ENCODE measurements at places on chromosomes 4 and X.

GRCh38 chr4:80069108-80069836 is 3.8 kb downstream of the ANTXR2 start:
- DNase-seq: no peak

DNA sequence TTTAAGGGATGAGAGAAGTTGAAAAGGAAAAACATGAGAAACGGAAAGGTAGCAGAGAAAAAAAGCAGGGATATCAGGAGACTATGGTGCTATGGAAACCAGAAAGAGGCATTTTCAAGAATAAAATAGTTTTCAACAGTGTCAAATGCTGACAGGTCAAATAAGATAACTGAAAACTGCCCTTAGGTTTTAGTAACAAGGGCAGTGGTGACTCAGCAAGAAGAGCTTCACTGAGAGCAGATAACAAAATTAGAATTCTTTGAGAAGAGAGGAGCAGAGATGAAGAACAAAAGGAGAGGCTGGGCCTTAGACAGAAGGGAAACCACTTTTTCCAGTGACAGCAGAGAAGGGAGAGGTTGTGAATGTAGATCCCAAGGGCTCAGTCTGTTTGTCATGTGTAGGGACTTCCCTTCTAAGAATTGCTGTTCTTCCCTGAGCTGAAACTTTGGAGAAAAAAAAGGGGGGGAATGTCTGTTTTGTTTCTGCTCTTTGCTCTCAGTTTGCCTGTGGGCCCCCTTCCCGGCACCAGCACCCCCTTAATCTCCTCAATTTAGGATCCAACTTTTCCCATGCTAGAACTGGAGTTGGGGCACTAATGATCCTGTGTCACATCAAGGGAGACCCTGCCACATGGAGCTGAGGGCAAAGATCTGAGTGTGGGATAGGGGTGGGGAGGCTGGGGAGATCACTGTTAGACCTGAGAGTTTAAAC is 26.8 kb upstream of the MAGEA10 start:
- DNase-seq: no peak

- DNase-seq: no peak
Measured at GRCh38 chrX:49838374-49838773, 9.3 kb downstream of the PAGE4 start.

DNA sequence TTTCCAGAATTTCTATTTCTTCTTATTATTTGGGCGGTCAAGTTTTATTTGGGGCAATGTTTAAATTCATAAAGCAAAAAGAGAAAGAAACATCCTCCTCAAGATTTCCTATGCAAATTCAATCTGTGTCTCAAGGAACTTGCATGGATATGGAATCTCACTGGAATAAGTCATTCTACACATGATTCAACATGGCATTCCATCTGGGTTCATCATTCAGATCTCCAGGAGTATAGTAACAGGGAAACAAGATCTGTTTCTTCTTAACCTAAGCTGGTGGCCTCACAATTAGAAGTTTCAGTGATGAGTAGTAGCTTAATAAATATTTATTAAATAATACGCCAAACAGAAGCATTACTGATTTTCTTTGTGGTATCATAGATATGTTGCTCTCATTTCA is 19.8 kb downstream of the KLHL34 start:
- no peak for DNase-seq

DNA sequence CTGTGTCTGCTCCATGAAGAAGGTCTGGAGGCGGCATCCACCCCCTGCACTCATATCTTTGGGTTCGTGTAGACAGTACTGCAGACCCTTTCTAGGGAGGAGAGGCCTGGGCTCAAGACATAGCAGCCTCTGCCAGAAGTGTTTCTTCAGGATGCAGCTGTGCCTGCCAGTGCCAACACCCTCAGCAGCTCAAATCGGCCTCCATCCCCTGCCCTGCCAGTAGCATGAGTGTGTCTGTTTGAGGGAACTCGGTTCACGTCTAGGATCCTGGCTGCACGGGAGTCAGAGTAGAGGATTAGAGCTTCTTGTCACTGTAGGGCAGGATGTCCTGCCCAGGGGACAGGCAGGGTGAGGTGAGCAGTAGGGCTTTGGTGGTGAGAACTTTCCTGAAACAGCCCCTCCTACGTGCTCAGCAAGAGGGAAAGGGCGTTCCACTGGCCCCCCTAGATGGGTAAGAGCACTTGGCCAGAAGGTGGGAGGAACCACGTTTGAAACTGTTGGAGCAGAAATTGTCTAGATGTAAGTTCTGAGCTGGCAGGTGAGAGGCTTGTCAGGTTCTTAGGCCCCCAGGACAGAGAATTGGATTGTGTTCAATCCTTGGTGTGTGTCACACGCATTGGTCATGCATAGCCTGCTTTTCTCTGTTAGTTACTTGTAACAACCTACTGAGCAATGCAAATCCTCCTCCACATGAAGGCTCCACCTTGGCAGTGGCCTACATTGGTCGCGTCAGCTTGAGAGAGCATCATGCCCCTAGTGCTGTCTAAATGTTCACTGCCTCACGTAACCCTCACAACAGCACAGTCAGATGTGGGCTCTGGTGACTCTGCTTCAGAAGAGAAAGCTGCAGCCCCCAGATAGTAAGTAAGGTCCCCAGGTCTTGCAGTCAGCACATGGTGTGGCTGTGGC is 25.8 kb upstream of the FAM193A start:
- no peak for DNase-seq

GRCh38 chr4:3775005-3775404 is 8.8 kb downstream of the ADRA2C start:
- no peak for DNase-seq

- DNase-seq: no peak
Measured at GRCh38 chr4:48184882-48185281, 50.8 kb upstream of the TXK start.

DNA sequence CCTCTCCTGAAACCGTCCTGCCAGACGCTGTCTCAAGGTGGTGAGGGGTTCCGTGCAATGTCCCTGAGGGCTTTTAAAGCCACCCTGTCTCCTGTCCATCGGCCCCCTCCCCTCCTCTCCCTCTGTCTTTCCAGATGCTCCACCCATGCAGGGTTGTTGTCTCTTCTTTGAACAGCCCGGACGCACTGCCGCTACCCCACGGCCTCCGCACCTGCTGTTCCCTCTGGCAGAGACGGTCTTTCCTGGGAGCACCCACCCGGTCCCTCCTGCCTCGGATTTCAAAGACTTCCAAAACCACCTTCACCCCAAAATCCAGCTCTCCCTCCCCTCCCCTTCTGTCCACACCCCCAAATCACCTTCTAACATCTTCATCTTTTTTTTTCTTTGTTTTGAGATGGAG is 4.1 kb upstream of the ASMT start:
- no peak for DNase-seq

DNA sequence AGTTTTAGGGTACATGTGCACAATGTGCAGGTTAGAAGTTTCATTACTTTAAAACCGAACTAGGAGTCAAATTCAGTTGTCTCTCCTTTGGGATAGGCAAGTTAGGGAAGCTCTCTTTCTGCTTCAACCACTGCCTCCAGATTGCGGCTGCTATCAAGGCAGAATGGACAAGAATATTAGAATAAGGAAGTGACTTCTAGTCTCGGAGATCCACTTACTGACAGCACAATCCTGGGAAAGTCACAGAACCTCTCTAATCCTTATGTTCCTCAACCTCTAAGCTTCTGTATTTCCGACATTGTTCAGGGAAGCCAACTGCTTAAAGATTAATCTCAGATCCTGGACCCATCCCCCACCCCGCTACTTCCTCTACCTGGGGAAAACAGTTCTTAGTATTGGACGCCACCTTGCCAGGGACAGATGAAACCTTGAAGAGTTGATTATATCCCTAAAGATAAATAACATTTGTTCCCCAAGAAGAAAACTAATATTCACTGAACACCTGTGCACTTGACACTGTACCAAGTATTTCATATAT is 2.1 kb downstream of the NUP62CL start:
- DNase-seq: no peak

- no peak for DNase-seq
Measured at GRCh38 chr4:1326751-1327525, 20.1 kb upstream of the UVSSA start.

- no peak for DNase-seq
Measured at GRCh38 chrX:76148041-76148665, 24.7 kb upstream of the PBDC1 start.

- no peak for DNase-seq
Measured at GRCh38 chr4:112348488-112349158, 51.5 kb downstream of the ALPK1 start.

GRCh38 chr4:4985844-4986243 is 33.4 kb downstream of the CYTL1 start:
- DNase-seq: no peak

DNA sequence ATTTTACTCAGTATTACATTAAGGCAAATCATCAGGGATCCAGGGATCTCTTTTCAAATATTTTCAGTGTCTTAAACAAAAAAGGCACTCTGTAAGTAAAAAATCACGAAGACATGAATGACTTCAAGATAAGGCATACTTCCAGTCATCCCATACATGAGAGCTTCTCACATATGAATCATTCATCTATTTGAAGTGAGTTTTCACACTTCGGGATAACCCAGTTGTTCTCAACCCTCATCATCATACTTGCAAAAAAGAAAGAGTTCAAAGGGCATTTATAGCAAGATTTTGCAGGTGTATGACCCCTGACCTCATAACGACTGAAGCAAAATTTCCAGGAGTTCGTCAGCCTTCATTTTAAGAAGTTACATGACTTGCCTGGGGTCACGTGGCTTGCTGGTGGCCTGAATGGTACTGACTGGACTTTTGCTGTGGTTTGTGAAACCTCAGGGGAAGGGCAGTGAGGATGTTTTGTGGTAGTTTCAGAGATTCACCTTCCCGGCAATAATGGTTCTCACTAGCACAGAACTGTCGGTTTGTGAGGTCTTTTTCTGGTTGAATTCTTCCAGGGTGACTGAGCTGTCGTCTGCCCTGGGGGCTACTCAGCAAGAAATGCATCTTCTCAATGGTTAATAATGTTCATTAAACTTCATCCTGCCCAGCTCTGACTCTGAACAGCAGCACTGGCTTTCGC is 115.8 kb upstream of the SHISA3 start:
- no peak for DNase-seq

DNA sequence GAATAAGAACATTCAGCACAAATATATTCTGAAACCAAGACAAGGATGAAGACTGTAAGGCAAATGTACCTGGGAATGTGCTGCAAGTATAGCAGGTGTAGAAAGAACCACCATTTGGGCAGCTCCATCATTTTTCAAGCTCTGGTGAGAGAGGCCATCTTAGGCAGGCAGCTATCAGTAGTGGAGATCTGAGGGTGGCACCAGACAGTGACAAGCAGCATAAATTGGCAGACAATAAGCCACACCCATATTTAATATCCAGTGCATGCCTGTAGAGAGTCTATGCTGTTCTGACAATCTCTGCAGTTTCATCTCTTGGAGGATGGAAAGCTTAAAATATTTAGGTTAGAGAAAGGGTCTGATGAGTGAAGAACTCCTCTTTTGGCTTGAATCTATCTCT is 22.5 kb downstream of the CCNG2 start:
- no peak for DNase-seq

- no peak for DNase-seq
Measured at GRCh38 chr4:6444582-6444981, 27.8 kb downstream of the PPP2R2C start.

DNA sequence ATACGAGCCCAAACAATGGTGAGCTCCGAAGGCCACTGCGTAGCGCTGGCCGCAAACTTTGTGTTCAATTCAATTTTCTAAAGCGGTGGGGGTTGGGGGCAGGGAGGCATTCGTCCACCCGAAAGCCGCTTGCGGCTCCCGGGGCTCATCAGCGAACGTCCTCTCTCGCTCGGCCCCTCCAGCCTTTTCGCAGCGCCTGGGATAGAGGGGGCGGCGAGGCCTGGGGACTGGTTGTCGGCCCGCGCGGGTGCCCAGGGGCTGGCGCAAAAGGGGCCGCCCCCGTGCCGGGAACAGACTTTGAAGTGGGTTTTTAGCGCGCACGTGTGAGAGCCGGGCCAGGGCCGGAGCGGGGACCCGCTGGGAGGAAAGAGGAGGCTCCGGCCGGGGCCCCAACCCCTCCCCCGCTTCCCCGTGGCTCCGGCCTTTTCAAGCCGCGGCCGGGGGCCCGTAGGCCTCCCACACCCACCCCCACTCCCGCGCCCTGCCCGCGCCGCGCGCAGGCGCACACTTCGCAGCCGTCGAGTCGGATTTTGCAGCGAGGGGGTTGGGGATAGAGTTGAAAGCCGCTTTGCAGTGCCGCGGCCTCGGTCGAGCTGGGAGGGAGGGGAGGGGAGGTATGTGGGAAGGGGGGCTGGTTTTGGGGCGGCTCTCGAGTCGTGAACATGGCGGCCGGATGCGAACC is 8.3 kb downstream of the ZIC3 start:
- DNase-seq: no peak

DNA sequence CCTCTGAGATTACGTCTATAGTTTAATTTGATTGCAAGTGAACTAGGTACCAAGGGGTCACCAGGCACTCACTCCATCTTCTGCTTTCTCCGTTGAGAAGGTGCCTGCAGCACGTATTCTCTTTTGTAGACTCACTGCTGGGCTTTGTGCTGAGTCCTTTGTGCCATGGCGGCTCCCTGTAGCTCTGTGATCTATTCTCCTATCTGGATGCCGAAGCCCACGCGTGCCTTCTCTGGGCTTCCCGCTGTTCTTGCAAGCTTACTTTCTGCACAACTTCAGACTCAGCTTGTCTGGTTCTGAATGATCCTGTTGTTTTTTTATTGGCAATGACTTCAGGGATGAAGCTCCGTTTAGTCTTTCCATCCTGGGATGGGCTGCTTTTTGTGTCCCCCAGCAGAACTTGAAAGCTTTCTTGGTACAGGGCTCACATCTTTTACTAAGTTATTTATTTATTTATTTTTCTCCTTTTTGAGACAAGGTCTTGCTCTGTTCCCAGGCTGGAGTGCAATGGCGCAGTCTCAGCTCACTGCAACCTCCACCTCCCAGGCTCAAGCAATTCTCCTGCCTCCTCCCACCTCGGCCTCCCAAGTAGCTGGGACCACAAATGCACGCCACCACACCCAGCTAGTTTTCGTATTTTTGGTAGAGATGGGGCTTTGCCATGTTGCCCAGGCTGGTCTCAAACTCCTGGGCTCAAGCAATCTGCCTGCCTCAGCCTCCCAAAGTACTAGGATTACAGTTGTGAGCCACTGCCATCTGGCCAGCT is 100.9 kb upstream of the NKX1-1 start:
- peak; percentile 15 for DNase-seq

- DNase-seq: peak; percentile 81
Measured at GRCh38 chr4:2934077-2934812, 29.0 kb downstream of the NOP14 start.

- DNase-seq: no peak
Measured at GRCh38 chr4:189364032-189364449, 576.6 kb upstream of the FRG1 start.

GRCh38 chr4:184328022-184328736 is 110.5 kb upstream of the ENPP6 start:
- no peak for DNase-seq

Measured in sciatic nerve (tissue), 2 donors.